HS-27A (cell line): ENCODE measurements at places on chromosomes 12 and 14.

DNA sequence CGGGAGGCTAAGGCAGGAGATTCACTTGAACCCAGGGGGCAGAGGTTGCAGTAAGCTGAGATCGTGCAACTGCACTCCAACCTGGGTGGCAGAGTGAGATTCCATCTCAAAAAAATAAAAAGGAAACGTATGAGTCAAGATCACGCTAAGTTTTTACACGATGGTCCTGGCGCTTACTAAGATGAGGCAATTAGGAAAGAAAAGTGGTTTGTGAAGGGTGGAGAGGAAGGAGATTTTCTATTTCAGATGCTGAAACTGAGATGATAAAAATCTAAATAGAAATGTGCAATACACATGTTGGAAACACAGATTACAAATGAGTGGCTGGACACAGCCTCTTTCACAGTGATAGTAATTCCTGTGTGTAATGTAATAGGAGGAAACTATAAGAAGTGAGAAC lies 63.2 kb downstream of the KDM5A start:
- no peak for DNase-seq

- DNase-seq = no peak
Observed at GRCh38 chr12:132904718-132905328, 17.4 kb upstream of the CHFR start.

DNA sequence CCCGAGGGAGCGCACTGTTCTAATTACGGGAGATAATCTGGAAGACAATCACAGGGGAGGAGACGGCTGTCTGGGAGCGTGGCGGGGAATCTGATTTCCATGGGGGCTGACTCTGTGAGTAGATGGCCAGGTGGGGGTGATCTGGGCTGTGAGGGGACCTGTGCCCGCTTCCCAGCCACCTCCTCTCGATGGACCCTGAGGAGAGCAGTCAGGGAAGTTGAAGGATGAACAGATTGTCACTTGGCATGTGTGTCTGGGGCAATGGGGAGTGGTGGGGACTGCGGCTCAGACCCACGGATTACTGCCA lies 22.6 kb downstream of the GALNT9 start:
- DNase-seq = no peak

DNA sequence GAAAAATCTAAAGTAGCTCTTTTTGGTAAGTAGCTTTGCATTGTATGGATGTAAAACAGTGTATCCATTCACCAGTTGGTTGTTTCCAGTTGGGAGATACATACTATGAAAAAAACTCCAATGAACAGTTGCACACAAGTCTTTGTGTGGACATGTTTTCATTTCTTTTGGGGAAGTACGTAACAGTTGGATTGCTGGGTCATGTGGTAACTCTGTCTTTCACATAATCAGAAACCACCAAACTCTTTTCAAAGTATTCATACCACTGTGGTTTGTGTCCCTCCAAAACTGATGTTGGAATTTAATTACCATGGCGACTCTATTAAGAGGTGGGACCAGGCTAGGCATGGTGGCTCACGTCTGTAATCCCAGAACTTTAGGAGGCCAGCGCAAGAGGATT lies 58.9 kb upstream of the RESF1 start:
- DNase-seq = no peak

GRCh38 chr12:58695263-58695662 lies 225.0 kb downstream of the LRIG3 start:
- DNase-seq = no peak
